ENCODE measurements at places on chromosomes 13 and 19.

GRCh38 chr13:36163286-36163685 lies 32.1 kb upstream of the DCLK1 start:
- no peak for DNase-seq

GRCh38 chr19:49687566-49688316 lies 1.7 kb upstream of the ADM5 start:
- DNase-seq: no peak

DNA sequence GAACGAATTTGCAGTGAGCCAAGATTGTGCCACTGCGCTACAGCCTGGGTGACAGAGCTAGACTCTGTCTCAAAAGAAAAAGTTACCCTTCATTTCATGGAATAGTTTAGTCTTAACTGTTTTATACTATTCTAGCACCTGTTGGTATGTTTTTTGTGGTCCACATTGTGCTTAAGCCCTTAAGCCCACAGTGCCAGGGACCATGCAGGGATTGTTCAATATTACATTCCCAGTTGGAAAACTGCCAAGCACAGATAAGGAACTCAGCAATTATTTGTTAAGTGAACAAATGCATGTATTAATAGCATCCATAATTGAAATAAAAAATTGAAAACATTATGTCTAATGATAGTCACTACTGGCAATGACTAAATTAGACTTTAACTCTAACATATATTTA lies 193.5 kb downstream of the PCDH17 start:
- no peak for DNase-seq

GRCh38 chr13:64675255-64675892 lies 2554.8 kb downstream of the PCDH9 start:
- DNase-seq: peak; percentile 31

- no peak for DNase-seq
These were observed 19.0 kb upstream of the ADGRE1 start for GRCh38 chr19:6868351-6868750.

GRCh38 chr13:26246154-26246553 lies 7.8 kb upstream of the CDK8 start:
- DNase-seq: no peak

- DNase-seq: no peak
These were observed 19.2 kb downstream of the NCAN start for GRCh38 chr19:19230999-19231398.

DNA sequence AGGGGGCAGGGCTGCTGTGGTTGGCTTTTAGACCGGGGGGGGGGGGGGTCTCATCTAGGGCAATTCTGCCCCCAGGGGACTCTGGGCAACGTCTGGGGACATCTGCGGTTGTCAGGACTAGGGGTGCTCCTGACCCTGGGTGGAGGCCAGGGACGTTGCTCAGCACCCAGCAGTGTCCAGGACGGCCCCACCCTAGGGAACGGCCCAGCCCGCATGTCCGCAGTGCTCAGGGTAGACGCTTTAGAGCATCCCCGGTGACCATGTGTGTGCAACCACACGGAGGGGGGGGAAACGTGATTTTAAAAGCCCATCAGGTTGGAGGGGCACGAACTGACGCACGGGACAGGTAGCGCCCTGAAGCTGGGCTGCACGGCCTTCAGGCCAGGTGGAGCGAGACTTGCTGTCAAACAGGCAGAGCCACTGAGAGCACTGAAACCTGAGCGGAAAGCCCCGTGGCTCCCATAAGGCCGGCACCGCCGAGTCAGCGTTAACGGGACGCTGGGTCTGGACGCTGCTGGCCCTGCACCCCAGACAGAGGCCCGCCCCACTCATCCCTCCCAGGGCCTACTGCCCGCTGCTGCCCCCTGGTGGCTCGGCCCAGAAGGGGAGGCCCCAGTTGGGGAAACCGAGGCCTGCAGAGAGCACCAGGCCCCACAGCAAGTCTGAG lies 8.3 kb downstream of the CACTIN start:
- no peak for DNase-seq

- DNase-seq: no peak
These were observed at the start of gene EBI3 for GRCh38 chr19:4229179-4229931. TSS of gene EBI3 (plus strand) at chr19:4229523. CDS start at chr19:4229551, 28 bp downstream.

- peak; percentile 54 for DNase-seq
These were observed 220.9 kb downstream of the FOXO1 start for GRCh38 chr13:40445557-40445990.

GRCh38 chr19:58274771-58275201 lies 4.0 kb upstream of the ZNF8 start:
- DNase-seq: no peak

GRCh38 chr13:39315796-39316195 lies 277.5 kb downstream of the NHLRC3 start:
- DNase-seq: no peak

GRCh38 chr13:78659732-78660494 lies 958 bp upstream of the OBI1 start:
- DNase-seq: no peak

DNA sequence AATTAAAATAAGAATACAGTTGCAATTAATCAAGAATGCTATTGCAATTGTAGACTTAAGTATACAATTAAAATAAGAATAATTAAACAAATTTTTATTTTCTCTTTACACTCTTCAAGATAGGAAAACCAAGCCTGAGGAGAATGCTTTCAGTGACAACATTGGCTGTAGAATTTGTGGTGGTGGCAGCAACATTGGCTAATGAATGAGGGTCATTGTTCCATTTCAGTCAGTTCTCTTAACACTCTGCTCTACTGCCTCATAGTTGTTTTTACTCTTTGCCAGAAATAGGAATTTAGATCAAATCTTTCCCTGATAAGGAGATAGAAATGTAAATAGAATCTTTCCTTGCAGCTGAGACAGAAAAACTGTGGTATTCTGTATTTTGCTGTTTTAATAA lies 391.6 kb downstream of the PCDH20 start:
- DNase-seq: no peak

DNA sequence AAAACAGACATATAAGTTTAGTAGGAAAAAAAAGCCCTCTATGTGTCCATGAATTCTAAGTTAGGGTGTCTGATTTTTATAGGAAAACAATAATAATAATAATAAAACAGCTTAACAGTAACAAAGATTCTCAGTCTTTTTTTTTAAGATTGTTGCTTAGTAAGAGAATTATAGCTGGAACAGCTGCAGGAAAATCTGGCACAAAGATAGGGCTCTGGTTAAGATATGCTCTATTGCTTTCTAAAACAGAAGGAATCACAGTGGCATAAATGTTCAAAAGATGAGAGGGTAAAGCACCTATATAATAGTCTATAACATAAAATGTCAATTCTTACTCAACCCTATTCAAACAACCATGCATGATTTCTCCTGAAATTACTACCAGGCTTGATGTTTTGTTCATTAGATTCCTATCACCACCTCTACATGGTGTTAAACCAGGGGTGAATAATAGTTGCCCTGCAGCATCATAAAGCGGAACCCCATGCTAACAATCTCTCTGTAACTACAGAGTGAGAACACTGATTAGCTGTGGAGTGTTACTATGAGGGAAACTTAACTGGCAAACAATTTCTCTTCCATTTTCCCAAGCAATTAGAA lies 541.4 kb upstream of the MIR17HG start:
- DNase-seq: no peak

DNA sequence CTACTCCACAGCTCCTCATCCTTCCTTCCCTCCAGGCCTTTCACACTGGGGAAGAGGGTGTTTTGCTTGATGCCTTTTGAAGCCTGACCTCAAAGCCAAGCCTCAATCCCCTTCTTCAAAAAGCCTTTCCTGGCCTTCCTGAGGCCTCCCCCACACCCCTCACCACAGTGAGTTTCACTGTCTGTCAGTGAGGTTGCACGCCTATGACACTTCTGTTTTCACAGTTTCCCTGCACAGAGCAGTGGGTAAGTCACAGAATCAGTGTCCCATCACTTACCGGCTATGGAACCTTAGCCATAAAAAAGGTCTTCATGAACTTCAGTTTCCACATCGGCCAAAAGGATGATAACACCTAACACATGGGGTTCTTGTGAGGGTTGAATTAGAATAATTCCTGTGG lies 371.4 kb downstream of the UQCRFS1 start:
- no peak for DNase-seq

DNA sequence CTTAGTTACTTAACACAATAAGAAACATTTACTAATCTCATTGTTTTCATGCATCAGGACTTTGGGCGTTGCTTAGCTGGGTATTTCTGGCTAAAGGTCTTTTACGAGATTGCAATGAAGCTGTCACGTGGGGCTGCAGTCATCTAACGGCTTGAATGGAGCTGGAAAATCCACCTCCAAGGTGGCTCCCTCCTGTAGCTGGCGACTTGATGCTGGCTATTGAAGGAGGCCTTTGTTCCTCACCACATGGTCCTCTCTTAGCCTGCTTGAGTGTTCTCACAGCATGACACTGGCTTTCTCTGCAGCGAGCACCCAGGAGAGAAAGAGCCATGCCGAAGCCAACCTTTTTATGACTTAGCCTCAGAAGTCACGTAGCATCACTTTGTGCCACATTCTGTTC lies 92.0 kb downstream of the NHLRC3 start:
- DNase-seq: no peak

GRCh38 chr19:3585301-3586126 lies at the start of gene GIPC3:
TSS of gene GIPC3 (plus strand) at chr19:3585478. CDS start at chr19:3585598, 120 bp downstream.
- DNase-seq: no peak

- DNase-seq: no peak
These were observed 2053.6 kb upstream of the PRR20A start for GRCh38 chr13:55087085-55087484.

GRCh38 chr19:58519355-58520256 lies at the start of gene ZBTB45:
TSS of gene ZBTB45 (minus strand) at chr19:58519810. CDS start at chr19:58517673, 2,137 bp downstream.
- DNase-seq: peak; percentile 94

DNA sequence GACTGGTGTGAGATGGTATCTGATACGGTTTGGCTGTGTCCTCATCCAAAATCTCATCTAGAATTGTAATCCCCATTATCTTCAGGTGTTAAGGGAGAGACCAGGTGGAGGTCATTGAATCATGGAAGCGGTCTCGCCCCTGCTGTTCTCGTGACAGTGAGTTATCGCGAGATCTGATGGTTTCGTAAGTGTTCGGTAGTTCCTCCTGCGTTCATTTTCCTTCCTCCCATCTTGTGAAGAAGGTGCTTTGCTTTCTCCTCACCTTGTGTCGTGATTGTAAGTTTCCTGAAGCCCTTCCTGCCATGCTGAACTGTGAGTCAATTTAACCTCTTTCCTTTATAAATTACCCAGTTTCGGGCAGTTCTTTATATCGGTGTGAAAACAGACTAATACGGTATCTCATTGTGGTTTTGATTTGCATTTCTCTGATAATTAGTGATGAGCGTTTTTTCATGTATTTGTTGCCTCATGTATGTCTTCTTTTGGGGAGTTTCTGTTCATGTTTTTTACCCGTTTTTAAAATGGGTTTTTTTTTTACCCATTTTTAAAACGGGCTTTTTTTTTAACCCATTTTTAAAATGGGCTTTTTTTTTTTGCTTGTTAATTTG lies 102.8 kb upstream of the SLC10A2 start:
- no peak for DNase-seq

- DNase-seq: no peak
These were observed 426.7 kb downstream of the TBC1D4 start for GRCh38 chr13:75055296-75055695.

GRCh38 chr19:23314505-23315251 lies 64.5 kb upstream of the ZNF724 start:
- DNase-seq: no peak

DNA sequence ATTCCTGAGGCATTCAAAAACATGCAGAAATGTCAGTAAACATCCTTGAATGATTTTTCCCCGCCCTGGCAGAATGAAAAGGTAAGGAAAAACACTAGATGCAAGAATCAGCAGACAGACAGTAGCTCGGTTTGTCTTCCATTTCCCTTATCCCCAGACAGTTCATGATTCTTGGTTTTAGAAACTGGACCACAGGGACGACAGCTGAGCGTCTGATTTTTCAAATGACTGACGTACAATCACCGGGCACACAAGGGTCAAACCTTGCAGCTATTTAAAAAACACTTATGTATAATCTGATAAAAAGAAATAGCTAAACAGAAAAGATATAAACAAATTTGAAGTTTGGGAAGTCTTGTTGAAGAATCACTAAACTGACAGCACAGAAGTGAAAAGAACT lies 47.1 kb downstream of the DCLK1 start:
- DNase-seq: no peak

DNA sequence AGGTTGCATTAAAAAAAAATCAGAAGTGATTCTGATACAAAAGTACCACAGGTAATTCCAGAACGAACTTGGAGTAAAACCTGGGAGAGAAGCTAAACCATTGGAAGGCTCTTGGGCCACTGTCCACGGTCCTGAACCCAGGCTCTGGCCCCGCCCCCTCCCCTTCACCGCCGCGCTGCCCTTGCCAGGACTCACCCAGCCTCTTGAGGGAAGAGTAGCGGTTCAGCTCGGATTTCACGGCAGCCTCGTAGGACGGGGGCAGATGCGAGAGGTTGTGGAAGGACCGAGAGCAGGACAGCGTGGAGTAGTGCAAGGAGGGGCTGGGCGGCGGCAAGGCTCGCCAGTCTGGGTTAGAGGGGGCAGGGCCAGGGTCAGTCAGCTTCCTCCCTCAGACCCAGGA lies 5.7 kb downstream of the SHISA7 start:
- DNase-seq: no peak

DNA sequence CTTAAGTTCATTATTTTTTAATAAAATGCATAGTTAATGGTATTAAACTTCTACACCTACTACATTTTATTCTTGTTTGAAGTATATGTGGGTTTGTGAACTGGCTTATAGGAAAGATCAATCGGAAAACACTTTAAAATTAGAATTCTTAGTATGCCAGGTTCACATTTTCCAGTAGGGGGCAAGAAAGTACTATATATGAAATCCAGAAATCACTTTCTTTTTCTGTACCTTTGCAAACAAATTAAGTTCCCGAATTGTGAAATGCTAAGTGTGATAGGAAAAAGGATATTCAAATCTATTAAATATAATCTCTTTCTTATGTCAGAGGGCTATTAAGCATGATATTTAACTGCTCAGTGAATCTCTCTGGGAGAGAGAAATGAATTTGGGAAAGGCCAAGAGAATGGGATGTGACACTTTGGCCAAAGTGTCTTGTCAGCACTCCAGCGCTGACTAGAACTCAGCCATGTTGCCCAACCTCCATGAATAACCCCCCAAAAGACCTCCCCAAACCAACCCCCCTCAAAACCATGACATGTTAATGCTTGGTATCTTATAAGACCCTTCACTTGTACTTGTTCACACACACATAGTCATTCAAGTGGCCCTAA lies 122.6 kb upstream of the SLC10A2 start:
- no peak for DNase-seq

DNA sequence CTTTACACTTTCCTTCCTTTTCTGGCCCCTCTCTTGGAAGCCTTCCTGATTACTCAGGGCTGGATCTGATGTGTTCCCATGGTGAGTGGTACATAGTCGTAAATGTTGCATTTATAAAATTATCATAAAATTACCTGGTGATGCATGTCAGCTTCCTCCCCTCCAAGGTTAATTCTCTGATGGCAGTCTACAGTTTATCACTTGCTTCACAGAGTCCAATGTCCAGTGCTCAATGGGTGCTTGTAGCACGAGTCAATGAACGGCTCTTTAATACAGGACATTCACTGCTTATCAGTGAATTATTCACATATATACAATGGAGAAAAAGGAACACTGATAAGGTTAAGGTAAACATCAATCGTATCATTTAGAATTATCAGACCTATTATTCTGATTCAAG lies 27.0 kb upstream of the OXGR1 start:
- no peak for DNase-seq

GRCh38 chr19:10237702-10238101 lies 6.6 kb upstream of the S1PR2 start:
- no peak for DNase-seq
